ENCODE measurements at places on chromosomes 3 and 15.

DNA sequence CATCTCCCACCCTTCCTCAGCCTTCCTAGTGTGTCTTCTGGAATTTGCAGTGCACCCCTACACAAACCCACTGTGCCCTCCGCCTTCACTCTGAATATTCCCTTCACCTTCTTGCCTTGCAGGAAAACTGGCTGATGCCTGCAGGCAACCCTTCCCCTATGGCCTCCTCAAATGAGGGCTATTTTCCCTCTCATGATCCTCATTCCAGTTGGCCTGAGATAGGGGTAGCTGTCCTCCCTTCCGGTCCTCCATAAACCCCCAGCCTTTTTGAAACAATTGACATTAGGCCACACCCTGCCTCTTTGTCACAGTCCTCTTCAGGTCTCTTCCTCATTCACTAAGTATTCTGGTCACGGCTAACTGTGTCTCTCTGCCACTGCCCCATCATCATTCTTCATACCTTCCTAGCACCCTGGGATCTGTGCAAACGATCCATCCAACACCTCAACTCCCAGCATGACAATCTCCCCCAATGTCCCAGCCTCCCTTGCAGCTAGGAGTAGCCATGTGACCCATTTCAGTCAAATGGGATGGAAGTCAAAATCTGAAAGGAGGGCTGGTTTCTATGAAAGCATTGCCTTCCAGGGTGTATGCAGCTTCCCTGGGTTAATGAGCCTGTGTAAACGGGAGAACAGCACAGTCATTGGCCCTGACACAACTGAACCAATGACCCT lies 8.5 kb upstream of the TICRR start:
- no peak for DNase-seq

DNA sequence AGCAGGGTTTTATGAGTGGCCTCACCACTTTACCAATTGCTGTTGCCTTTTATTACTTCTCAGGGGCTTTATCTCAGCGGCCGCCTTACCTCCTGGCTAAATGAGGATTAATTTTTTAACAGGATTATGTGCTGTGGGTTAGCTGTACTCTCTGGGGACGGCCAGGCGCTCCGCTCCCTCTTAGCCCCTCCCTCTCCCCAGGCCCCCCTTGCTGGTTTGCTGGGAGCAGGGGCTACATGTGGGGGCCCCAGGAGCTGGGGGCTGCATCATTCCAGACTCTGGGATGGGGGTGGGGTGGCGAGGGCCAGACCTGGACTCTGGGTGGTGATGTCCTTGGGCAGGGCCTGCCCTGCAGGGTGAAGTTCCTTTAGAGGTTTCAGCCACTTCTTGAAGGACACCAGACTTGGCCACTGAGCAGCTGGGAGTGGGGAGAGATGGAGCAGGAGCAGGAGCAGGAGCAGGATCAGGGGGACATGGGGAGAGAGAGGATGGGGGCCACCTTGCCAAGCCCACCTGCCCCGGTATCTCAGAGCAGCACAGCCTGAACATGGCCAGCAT lies 196.1 kb downstream of the GOLGA6L6 start:
- no peak for DNase-seq

GRCh38 chr15:82894971-82895520 lies 57.5 kb downstream of the HOMER2 start:
- DNase-seq, result no peak

DNA sequence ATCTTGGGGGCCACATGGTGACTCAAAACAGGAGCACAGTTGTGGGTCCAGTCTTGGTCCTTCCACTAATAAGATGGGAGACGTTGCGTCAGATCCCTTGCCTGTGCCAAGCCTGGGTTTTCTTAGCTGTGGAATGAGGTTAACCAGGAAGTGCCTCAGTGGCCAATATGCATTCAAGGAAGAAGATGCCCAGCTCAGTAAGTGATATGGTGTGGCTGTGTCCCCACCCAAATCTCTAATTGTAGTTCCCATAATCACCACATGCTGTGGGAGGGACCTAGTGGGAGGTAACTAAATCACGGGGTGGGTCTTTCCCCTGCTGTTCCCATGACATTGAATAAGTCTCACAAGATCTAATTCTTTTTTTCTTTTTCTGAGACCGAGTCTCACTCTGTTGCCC lies 6.4 kb downstream of the ALG1L2 start:
- no peak for DNase-seq

GRCh38 chr3:31247850-31248562 lies 284.7 kb upstream of the STT3B start:
- no peak for DNase-seq

- DNase-seq, result no peak
These were observed 56.9 kb downstream of the SPSB4 start for GRCh38 chr3:141108039-141108438.

DNA sequence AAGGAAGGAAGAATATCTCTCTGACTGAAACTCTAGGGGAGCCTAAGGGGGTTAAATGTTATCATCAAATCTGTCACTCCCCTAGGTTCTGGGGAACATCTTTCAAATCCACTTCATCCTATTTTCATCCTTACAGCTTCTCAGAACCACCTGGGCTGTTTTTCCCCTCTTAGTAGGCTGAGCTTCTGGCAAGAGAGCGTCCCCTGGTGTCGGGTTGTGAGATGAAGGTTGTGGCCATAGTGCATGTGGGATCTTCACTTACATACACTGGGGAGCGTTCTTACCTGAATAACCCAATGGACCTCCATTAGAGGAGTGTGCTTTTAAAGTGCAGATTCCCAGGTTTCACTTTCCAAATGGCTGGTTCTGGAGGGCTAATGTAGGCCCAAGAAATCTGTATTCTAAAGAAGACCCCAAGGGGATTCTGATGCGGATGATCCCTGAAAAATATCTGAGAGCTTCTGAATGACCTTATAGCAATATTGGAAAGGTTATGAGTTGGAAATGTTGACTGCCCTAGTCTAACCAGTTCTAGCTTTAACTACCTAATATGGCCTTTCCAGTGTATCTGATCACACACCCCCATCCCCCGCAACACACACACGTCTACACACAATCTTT lies 663.7 kb downstream of the AGBL1 start:
- peak; percentile 36 for DNase-seq

- no peak for DNase-seq
These were observed 5.6 kb downstream of the RAB8B start for GRCh38 chr15:63194880-63195568.

DNA sequence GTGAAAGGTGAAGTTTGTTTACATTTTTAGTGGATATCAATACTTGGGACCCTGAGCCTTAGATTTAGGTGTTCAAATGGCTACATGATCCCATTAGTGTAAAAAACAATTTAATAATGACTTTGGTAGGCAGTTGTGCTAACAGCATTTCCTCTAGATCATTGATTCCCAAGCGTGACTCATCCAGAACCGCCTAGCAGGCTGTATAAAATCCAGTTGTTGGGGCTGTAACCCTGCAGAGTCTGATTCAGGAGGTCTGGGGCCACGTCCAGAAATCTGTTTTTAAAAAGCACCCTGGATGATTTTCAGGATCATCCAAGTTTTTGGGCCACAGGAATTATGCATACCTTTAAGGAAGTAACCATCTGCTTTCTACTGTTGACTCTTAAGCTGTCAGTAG lies 156.4 kb downstream of the TP63 start:
- DNase-seq, result no peak

GRCh38 chr3:30777426-30778113 lies 116.9 kb downstream of the GADL1 start:
- DNase-seq, result no peak

DNA sequence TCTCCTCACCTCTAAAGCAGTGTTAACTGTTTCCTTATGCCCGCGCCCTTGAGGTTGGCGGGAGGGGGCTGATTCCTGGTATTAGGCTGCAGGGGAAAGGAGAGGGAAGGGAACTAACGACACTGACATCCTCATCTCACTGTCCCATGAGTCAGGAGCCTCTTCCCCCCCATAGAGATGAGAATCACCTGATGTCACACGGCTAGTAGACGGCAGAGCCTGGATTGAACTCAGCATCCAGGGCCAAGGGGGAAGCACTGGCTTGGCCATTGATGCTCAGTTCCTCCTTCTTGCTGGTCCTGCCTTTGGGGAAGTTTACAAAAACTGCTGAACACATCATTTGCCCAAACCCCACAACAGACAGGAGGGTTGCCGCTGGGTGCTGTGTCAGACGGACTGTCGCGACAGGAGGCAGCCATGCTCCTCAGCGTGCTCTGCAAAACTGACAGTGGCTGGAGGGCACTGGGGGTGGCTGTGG lies 38.5 kb downstream of the IDH2 start:
- no peak for DNase-seq

DNA sequence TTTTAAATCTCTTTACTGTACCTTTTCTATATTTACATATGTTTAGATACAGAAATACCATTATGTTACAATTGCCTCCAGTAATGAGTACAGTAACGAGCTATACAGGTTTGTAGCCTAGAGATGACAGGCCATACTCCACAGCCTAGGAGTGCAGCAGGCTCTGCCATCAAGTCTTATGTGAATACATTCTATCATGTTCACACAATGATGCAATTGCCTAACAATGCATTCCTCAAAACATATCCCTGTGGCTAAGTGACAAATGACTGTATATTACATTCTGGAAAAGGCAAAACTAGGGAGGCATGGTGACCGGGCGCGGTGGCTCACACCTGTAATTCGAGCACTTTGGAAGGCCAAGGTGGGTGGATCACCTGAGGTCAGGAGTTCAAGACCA lies 192.4 kb upstream of the IGF1R start:
- DNase-seq, result no peak

DNA sequence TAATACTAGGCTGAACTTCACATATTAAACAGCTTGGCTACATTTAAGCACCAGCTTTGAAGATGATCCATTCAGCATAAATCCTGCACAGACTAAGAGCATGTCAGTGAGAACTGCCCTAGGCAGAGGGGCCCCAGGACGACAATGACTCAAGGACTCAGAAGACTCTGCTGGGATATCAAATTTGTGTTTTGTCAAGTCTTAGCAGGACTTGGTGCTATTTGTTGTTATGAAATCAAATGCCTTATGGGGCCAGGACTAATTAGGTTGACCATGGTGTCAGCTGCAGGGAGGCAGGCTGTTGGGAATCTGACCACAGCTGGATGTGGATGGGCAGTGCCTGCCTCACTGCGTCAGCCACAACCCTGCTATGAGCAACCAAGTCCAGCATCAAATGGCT lies 91.8 kb downstream of the RYR3 start:
- DNase-seq, result no peak

DNA sequence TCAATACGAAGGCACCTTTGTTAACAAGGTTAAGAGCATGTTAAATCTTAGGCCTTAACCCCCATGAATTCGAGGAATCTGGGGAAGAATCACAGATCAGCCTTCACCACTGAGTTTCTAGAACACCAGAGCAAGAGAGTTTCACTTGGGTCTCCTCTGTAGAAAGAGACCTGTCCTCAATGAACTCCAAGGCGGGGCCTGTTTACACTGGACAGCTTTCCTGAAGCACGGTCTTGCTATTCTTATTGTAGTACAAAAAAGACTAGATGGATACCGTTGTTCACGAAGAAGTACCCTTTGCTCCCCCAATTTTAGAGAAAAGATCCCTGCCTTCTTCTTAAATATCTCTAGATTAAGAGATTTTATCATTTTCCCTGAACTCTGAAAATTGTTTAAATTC lies 64.9 kb downstream of the USF3 start:
- no peak for DNase-seq

DNA sequence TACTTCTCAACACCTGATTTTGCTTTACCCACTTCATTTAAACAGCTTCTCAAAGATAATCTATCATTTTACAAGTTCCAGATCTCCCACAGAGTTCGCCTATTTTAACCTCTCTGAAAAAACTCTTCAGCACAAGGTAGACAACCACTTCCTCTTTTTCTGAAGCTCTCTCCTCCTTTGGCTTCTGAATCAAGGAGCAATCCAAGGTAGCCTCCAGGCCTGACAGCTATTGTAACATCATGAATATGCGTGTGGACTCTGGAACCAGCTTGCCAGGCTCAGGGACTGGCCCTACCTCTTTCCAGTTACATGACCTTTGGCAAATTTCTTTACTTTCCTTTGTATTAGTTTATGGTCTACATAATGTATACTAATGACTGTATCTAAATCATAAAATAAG lies 405.9 kb upstream of the ZNF385D start:
- DNase-seq, result no peak
